ENCODE measurements at places on chromosomes 2 and 18.

DNA sequence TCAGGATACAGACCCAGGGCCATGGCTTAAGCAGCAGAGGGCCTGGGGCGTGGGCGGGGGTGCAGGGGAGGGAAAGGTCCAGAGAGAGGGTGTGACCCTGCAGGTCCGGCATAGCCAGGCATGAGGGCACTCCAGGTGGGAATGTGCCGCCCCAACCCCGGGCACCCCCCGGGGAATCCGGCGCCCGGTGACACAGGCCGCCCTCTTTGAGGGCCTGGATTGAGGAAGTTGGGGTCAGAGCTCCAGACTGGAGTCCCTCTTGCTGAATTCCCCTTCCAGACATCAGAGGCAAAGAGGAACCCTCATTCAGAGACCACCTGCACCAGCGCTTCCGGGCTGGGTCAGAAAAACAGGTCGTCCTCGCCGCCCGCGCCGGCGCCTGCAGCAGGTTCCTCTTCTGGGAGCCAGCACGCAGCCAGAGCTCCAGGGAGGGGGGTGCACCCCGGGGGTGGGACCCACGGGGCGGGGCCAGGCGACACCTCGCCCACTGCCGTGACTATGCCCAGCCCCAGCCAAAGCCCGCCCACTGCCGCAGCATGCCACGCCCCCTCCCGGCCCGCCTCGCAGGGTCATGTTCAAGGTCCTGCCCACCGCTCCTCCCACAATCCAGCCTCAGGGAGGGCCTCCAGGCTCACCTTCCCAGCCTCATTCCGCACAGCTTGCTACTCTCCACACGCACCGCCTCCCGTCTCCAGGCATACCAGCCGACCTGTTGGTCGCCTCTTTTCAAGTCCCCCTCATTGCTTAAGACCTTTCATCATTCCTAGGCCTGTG lies 98.3 kb upstream of the ID2 start:
- DNase-seq: peak; percentile 38

GRCh38 chr2:213787869-213788268 lies 503.6 kb downstream of the SPAG16 start:
- no peak for DNase-seq

- peak; percentile 86 for DNase-seq
These were observed 888 bp upstream of the TWSG1 start for GRCh38 chr18:9333441-9334328.

DNA sequence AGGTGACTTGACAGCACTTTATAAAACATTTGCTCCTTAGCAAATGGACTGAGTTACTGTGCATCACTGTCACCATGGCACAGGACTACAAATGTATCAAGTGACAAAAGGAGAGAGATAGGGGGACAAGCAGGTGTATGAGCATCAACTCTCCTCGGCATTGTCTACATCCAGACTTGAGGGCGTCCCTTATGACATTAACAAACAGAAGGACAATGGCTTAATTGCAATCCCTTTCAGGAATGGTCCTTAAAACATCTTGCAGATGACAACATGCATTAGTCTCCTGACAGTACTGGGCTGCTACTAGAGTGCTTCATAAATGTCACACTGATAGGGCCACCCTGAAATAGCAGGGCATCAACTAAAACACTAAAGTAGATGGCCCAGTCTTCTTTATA lies 198.8 kb downstream of the PDE1A start:
- no peak for DNase-seq

- DNase-seq: no peak
These were observed 33.8 kb upstream of the NFATC1 start for GRCh38 chr18:79361766-79362522.

GRCh38 chr2:119280680-119281079 lies 57.0 kb downstream of the STEAP3 start:
- no peak for DNase-seq

- no peak for DNase-seq
These were observed 48.8 kb downstream of the TCF7L1 start for GRCh38 chr2:85181844-85182456.

DNA sequence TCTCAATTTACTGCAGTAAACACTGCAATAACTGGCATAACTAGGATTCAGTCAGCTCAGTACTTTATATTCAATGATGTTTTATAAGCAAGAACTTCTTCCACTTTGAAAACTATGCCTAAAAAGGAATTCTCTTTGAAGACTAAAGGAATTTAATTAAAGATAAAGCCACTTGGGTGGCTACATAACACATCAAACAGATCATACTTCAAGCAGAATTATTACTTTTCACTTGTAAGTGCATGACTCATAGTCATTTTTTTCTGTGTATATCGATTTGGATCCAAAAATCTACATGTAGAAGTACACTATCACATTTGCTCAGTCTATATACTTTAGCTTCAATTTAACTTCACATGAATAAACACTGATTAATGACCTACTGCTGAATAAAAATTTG lies 4.0 kb downstream of the KANSL1L start:
- DNase-seq: peak; percentile 22
